ENCODE measurements at places on chromosomes 7 and 10.

DNA sequence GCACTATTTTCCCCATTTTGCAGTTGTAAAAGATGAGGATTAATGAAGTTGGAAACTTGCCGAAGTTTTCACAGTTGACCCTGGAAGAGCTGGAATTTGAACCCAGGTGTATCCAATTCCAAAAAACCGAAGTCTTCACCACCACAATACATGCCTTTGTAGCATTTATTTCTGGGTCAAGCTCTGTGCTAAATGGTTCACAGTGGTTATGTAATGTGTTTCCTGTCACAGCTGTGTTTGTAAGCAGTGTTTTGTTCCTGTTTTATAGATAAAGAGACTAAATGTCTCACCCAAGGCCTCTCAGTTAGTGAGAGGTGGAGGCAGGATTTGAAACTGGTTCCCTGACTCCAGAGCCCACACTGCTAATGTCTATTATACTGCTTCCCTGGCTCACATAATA, 17.6 kb downstream of the SFTPA2 start:
- no peak for DNase-seq

DNA sequence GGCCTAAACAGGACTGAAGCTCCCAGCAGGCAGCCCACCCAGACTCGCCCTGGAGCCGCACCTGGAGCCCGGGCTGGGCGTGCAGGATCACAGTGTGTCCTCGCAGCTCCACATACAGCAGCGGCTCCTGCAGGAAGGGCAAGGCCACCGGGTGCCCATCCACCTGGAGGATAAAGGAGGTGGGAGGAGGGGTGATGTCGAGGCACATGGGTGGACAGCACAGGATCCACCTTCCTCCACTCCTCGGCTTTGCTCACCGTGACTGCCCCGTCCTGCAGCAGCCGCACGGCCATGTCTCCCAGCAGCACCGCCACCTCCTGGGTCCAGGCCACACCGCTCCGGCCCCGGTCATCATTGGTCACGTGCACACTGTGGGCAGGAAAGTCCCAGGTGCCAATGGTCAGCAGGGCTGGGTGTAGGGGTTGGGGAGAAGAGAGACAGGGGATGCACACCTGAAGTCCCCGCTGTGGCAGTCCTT, 16.8 kb downstream of the ATP6V1F start:
- DNase-seq, result no peak

- DNase-seq, result no peak
These were observed 51.1 kb downstream of the JMJD1C start for GRCh38 chr10:63414481-63415260.

DNA sequence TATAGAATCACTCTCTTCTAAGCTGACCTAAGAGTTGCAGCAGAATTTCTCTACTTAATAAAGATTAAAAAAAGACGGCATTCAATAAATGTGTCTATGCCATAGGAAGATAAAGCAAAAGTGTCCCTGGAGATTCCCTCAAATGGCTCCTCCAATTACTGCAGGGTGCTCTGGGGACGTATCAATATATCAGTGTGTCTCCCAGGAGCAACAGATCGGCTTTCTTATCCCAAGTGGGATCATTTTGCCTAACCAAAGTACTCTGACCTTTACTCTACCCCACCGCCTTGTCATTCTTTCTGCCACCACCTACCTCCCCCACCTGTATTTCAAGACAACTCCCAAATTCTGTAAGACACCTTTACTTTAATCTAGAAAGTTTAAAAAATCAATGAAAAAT, 202.0 kb upstream of the SEMA3C start:
- DNase-seq, result no peak

- no peak for DNase-seq
These were observed 84.3 kb upstream of the SKAP2 start for GRCh38 chr7:26948617-26949118.
